ENCODE measurements at places on chromosomes 7 and 10.

GRCh38 chr7:135979471-135980011, 2.4 kb upstream of the MTPN start:
- DNase-seq = no peak

DNA sequence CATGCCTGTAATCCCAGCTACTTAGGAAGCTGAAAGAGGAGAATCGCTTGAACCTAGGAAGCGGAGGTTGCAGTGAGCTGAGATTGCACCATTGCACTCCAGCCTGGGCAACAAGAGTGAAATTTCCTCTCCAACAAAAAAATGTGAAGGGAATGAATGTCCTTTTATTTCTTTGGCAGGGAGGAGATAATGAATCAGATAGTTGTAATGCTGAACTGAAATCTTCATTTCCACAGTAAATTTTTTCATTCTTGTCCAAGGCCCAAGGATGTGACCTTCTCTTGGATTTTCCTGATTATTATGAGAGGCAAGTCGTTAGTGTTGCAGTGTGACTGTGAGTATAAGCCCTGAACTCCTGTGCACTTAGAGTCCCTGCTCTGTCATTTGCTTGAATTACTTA, 13.6 kb downstream of the STAMBPL1 start:
- no peak for DNase-seq

DNA sequence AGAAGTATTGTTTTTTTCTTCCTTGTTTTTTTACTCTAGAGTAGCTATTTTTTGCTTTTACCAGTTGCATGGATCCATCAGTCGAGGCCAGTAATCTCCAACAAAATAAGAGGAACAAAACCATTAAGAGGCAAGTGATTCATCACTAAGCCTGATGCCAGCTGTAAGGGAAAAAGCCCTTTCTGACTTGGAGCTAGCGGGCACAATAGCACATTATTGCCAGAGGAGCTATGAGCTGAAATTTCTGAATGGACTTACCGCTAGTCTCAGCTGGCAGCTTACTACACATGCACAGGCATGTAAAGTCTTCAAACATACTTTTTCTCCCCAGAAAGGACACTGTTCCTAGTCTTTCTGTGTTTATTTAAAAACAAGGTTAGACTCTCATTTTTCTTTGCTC, 41.6 kb upstream of the PTPRZ1 start:
- no peak for DNase-seq

GRCh38 chr7:36615852-36616540, 108.3 kb downstream of the AOAH start:
- no peak for DNase-seq

- no peak for DNase-seq
These were observed 141.0 kb downstream of the DKK1 start for GRCh38 chr10:52455098-52455497.

GRCh38 chr10:6558759-6559461, 21.2 kb downstream of the PRKCQ start:
- DNase-seq = no peak

GRCh38 chr7:146713205-146713604, 596.6 kb downstream of the CNTNAP2 start:
- DNase-seq = no peak

DNA sequence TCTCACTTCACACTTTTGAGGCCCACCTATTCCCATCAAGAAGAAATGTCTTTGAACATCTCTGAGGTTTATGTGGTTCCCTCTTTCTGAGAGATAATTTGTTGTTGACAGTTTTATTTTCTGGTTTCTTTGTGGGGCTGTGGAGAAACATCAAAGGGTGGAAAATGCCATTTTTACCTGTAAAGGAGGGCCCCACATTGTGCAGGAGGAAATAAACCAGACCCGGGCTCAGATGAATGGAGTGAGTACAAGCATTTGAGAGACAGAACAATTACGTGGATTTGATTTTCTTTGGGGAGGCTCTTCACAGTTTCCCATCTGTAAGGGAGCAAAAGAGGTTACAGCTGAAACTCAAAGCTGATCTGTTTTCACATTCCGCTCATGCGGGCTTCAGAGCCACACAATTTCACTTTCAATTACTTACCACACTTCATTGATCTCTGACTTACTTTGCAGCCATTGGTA, 29.8 kb downstream of the ITPRIP start:
- peak; percentile 43 for DNase-seq

GRCh38 chr7:16759840-16760239, 6.3 kb downstream of the TSPAN13 start:
- no peak for DNase-seq

DNA sequence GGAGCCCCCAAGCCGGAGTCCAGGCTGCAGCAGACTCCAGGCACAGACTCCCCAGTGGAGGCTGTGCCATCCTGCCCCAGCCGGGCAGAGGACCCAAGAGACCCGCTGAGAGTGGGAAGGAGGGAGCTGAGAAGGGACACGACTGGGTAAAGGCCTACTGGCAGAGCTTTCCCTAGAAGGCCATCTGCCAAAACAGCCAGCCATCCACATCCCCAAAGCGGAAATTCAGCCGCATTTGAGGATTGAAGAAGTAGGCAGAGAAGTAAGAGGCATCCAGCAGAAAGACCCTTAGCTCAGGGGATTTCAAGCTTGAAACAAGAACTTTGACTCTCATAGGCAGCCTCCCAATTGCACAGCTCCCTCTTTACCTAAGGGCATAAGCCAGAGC, 857 bp downstream of the CPXM2 start:
- DNase-seq = no peak

GRCh38 chr10:90112681-90113080, 411.3 kb downstream of the KIF20B start:
- DNase-seq = no peak

GRCh38 chr7:50329775-50330174, 25.3 kb downstream of the IKZF1 start:
- DNase-seq = peak; percentile 44

Data from CD4-positive, alpha-beta T cell treated with Interleukin-10 for 1 hour (primary cell).